ENCODE measurements at places on chromosomes 5 and 9. TPM values are rescaled to one million over a fixed set of nuclear protein-coding genes. Genes with fewer than 3 reads are reported as not detected.

Gene CCDC152
- total RNA-seq = not detected

DNA sequence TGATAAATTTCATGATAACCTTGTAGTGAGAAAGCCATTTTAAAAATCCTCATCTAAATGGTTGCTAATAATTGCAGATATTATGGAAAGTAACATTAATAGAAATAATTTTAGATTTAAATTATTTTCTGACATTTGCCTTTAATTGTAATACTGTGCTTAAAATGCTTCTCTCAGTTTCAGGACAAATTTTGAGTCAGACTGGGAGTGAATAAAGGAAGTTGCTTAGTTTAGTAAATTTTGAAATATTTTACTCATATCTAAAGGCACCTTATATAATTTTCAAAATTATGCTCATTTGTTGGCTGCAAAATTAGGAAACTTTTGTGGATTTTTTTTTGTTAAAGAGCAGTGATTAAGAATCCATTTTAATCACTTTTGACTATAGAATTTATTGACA lies 93.8 kb downstream of the CSNK1G3 start:
- no peak for ATAC-seq

Gene STC2
- 8.7 TPM for total RNA-seq

DNA sequence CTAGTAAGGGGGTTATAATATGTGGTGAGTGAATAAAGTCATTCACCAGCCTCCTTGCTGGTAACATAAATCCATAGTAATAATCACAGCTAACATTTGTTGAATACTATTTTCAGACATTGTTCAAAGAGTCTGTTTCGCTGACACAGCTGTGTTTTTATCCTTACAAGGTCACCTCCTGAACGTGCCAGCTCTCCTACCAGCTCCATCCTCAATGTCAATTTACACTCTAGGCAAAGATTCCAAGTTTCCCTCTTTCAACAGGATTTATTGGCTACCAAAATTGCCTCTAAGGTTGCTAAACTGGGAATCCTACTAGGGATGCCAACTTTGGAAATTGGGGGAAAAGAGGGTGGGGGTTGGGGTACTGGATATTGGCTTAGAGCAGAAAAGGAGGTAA lies 30.7 kb upstream of the SMC5 start:
- no peak for ATAC-seq

Gene NEUROG1
- not detected for total RNA-seq

DNA sequence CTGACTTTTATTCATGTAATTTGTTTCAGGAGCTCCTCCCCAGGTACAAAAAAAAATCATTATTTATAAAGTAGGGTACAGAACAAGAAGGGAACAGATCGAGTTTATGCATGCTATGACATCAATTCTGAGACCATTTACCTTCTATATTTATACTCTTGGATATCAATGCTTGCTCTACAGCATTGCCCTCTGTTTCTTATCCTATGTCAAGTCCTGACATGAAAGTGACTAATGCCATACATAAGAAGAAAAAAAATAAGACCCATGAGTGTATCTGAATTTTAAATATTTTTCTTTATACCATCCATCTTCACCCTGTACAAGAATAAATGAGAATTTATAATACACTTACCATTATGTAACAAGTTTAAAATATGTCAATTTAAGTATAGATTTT lies 2016.3 kb upstream of the CDH9 start:
- ATAC-seq = no peak

- ATAC-seq = no peak
Measured at GRCh38 chr9:127543221-127543620, 68.9 kb upstream of the STXBP1 start.

Gene PCDHA8
- total RNA-seq = 0.08 TPM

DNA sequence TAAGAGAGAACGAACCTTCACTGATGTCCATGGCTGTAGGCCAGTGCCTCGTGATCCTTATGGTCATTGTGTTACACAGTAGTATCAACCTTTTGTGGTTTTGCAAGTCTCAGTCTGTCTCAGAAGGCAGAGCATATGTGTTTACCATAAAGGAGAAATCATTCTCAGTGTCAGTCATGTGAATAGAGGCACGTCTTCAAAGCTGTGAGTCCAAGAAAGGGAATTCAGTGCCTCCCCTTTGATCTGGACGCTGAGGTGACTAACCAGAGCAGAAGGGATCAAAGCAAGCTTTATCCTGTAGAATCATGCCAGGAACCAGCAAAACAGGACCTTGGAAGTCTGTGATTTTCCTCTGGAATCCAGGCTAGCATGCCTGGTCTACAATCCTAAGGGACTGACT lies 433.9 kb downstream of the DNAH5 start:
- ATAC-seq = peak; percentile 94

Gene TTF1
- 6.9 TPM for total RNA-seq

DNA sequence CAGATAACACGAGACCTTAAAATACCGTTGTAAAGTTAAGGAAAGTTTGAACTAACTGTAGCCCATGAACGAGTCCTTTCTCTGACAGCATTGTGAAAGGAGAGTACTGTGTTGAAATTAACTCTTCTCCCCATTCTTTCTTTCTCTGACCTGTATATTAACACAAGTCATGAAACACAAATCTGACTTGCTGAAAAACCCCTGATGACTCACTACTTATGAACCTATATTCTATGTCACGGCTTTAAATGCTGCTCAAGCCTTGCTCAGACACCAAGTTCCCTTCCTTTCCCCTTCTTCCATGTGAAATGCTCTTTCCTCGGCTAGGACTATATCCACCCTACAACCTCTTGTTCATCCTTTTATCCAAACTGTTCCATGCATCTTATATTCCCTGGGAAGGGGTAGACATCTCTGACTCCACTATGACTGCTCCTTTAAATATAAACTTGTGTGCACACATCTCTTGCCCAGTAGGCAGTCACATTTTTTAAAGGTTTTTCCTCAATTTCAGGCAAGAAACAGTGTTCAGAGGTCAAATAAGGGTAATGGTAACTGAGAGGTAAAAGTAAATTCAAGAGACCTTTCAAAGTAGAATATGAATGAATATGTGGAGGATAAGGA lies 142.9 kb downstream of the NFIB start:
- ATAC-seq = peak; percentile 80

GRCh38 chr9:84993105-84993504 lies 323.6 kb downstream of the NTRK2 start:
- ATAC-seq = no peak

- peak; percentile 29 for ATAC-seq
Measured at GRCh38 chr9:109816490-109816889, 36.5 kb downstream of the PALM2AKAP2 start.

Gene BASP1
- 4.9 TPM for total RNA-seq

DNA sequence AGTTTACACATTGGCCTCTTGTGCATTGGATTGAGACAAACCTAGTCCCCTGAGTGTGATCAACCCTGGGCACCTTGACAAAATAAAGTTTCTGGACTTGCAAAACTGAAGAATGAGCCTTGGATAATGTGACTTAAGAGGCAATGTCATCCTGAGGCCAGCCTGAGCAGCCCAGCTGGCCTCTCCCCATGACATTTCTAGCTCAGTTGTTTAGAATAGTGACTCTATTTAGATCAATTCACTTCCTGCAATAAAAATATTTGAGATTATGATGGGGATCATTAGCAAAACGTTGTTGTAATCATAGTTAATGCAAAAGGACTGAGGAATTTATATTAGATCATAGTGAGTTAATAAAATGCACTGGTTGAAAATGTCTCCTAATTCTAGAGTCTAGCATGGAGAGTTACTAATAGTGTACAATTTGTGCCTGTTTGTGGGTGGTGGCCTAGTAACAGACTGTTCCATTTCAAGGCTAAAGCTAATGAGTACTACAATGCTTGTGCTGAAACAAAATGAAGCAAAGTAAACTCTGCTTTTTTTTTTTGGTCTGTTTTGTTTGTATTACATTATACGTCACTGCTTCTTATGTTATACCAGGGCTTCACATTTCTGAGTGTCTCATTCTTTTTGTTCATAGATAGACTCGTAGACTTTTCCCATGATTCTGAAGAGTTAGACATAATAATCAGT lies 10.9 kb upstream of the RHOBTB3 start:
- no peak for ATAC-seq

GRCh38 chr5:156153602-156154001 lies 173.4 kb upstream of the SGCD start:
- ATAC-seq = no peak
